ENCODE measurements at places on chromosomes 7 and 10.

DNA sequence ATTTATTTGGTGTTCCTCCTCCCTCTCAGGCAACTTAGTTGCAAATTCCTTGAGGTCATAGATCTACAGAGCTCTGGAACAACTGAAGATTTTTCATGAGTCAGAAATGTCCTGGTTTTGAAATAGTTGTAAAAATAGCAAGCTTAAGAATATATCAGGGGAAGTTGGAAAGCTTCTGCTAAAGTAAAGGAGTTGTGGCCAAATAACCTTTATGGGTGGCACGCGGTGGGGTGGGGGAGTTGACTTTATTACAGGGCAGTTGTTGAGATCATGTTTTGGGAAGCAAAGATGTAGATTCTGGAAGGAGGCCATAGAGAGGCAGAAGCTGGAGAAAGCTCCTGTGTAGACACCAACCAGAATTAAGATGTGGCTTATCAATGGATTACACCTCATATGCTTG lies 326.0 kb upstream of the MTPN start:
- no peak for DNase-seq

DNA sequence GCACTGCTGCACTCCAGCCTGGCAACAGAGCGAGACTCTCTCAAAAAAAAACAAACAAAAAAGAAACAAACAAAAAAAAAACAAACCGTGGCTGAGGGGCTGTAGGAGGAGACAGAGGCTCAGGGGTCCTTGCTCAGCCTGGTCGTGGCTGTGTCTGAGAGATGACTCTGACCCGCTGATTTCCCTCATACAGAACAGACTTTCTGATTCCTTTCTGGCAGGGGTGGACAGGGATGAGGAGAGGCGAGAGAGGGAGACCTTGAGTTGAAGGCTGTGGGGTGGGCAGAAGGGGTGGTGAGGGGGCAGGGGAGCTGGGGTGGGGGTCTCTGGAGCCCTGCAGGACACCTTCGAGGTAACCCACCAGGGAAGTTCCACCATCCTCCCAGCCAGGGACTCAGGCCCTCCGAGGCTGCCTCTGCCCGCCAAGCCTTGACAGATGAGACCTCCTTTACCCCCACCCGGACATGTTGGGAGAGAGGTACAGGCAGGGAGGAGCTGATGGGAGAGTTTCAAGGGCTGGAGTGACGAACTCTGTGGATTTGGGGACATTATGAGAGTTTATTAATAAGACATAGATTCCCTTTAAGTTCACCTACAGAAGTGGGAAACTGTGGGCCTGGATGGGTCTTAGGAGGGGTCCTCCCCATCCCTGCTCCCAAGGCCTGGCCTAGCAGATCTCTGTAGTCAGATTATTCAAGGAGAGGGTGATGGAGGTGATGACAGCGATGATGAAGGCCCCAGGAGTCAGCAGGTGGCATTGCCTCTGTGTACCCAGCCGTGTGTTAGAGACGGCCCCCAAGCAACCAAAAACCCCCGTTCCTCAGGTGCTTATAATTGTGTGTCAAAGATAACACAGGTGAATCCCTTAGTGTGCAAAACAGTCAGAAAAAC lies 2.0 kb downstream of the MUC12 start:
- DNase-seq, result no peak

DNA sequence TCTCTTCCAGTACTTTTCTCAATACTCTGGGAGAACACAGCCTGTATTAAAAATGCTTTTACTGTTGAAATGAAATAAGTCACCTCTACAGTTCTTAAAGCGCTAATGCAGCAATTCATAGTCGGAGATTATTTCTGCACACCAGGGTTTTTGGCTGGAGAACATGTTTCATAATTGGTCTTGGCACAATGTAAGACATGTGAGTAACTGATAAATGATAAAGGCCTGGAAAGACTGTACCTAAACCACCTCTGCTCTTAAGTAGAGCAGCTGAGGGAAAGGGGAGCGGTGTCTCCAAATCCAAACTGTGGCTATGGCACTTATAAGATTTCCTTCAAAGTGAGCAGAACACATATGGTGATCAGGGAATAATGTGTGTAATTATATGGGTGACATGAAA lies 390.3 kb upstream of the MBL2 start:
- DNase-seq, result no peak

- no peak for DNase-seq
Measured at GRCh38 chr10:123926401-123927264, 35.0 kb upstream of the CPXM2 start.

DNA sequence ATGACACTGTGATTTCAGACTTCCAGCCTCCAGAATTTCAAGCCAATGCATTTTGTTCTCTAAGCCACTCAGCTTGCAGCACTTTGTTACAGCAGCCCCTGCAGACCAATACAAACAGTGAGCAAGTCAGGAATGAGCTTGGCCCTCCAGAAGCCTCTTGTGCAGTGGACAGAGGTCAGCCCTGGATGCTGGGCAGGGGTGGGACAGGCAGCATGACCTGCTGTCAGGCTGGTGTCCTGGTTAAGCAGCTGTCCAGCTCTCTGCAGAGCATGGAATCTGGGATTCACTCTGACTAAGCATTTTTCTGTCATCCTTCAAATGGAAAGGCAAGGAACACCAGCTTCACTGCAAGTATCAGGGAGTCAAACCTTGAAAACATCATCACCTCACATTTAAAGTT lies 85.5 kb upstream of the GDF10 start:
- no peak for DNase-seq

Data from AG04450 (cell line).